Mammary epithelial cell (primary cell): ENCODE measurements at places on chromosomes 7 and 10.

DNA sequence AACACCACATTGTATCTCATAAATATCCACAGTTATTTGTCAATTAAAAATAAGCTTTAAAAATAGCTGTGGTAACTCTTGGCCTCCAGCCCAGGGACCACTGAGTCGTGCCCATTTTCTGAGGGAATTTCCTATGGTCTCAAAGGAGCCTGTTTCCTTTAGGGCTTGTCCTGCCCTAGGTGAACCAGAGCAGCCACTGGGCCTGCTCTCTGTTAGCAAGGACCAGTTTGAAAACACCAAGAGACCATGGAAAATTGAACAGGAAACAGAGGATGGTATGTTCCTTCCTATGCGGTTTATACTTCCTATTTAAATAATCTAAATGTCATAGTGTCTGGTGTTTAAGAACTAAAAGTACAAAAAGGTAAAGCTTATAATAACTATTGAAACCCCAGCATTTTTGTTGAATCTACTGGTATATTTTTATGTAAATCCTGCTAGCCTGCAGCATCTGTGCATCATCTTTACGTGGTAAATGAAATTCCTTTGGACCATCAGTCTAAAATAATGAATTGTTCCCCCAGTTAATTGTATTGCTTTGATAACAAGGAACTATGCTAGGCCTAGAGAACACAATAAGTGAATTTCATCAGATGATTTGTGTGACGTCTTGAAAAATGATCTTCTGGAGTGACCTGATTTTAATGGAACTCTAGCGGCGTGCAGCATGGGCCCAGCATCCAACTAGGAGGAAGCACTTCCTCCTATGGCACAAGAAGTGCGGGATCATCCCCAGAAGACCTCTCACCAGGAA lies 333.7 kb downstream of the GFRA1 start:
- DNase-seq, result no peak

DNA sequence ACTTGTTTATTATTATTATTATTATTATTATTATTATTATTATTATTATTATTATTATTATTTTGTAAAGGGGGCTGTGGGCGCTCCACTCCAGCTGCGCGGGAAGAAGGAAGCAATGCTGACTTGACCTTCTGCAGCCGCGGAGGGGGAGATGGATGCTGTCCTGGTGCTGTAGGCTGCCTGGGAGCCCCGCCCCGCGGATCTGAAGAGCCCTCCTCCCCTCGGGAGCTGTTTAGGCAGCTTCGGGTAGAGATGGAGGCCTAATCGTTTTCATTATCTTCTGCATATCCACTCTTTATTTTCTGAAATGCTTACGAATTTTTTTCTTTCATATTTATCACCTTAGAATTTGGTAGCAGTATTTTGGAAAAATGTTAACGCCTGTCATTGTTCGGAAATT lies 101.2 kb upstream of the KLF6 start:
- DNase-seq, result no peak

DNA sequence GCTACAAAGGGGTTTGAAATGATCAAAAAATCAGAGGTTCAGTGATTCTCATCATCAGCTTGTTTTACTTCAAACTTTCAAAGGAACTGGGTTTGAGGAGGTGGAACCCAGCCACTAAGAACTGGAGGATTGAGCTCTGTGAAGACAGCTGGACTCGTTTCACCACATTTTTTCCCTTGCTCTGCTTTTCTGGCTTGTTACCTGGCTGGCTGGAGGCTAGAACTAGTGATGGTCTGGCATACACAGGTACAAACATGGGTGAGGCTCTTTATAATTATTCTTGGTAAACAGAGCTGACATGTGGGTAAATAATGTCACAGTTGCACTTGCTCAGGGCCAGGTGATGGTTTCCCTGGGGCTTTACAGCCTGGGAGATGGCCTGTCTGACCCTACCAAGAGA lies 352.5 kb downstream of the FGFR2 start:
- DNase-seq, result no peak

- no peak for DNase-seq
Observed at GRCh38 chr7:85423209-85423895, 236.5 kb upstream of the SEMA3D start.

- DNase-seq, result no peak
Observed at GRCh38 chr7:116842371-116842770, 20.0 kb upstream of the CAPZA2 start.

DNA sequence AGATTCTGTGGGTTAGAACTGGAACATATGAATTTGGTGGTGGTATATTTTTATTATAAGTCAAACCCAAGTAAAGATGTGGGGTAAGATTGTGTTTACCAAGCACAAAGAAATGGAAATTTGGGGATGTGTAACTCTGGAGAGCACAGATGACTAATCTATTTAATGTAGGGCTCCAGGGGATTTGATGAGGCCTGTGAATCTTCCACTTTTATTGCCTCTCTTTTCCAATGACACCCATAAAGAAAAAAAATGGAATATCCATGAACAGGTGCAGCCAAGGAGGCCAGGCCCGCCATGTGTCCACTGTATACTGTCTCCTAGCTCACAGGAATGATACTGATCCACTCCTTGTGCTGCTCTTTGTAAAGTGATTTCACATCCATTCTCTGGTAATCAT lies 2.8 kb downstream of the SRGN start:
- DNase-seq, result peak; percentile 34

GRCh38 chr10:72034040-72034499 lies 54.3 kb downstream of the SPOCK2 start:
- no peak for DNase-seq

DNA sequence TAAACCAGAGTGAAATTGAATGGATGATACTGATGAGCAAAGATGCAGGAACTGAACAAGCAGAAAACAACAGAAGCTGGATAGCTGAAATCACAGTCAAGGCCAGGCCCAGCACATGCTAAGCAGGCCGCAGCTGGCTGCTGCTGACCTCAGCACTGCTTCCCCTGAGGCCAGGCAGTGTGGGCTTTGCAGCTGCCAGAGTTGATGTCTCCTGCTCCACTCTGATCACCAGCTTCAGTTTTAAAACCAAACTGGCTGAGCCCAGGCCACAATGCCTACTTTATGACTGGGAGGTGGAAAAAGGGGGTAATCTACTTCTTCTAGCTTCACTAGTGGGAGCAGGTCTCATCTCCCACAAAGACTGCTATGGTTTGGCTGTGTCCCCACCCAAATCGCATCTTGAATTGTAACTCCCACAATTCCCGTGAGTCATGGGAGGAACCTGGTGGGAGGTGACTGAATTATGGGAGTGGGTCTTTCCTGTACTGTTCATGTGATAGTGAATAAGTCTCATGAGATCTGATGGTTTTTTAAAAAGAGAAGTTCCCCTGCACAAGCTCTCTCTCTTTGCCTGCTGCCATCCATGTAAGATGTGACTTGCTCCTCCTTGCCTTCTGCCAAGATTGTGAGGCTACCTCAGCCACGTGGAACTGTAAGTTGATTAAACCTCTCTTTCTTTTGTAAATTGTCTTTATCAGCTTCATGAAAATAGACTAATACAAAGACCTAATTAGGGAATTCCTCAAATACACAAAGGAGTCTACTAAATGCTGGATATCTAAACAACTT lies 136.4 kb upstream of the ITGB1 start:
- DNase-seq, result no peak

DNA sequence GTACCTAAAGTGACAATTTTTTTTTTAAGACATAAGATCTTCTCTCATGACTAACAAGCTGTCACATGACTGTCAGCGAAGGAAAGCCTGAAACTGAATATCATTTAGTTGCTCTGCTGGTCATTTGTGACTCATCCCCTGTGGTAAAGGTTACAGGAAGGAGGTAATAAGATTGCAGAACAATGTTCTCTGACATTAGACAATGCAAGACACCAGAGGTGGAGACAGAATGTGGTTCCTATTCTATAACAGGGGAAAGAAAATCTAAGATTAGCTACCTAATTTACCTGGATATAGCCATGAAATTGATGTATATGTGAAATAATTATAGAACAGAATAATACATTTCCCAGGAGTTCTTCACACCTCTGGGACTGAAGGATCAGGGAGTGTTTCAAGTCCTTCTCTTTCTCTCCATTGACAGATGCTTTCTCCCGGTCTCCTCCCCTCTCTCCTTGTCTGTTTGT lies 47.7 kb downstream of the LRGUK start:
- peak; percentile 91 for DNase-seq

GRCh38 chr7:17586711-17587110 lies 288.3 kb downstream of the AHR start:
- DNase-seq, result no peak

DNA sequence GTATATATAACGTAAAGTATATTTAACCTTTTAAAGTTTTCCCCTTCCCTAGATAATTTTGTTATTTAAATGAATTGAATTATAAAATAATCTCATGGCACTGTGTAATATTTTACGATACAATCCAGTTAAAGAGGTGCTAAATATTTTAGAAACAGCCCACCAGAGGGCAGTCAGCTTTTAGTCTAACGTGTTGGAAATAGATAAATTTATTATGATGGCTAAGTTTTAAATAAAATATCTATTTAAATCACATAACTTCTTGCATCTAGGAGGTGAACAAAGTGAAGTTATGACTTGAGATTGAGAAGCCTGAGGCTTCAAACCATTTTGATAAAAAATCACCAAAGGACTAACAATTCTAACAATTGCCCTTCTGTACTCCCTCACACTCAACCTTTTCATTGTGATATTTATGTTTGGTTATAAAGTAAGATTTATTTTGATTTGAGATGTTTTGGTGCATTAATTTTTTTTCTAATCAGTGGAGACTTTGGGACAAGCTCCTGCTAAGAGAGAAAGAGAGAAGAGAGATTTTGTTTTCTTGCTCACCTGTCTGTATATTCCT lies 171.5 kb upstream of the SP4 start:
- peak; percentile 6 for DNase-seq

DNA sequence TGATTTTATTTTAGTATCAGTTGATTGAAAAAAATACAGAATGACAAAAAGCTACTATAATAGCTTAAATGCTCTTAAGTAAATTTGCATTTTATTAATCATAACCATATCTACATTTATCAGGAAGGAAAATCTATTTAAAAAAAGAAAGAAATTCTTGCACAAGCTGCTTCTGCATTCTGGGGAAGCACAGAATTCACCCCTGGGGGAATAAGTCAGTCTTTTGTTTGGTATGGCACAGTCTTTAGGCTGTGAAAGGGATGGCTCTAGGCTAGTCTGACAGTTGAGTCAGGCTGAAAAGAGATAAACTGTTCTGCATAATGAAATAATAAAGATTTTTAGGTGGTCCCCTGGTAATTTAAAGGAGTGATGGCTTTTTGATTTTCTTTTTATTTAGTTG lies 37.9 kb downstream of the HTR7 start:
- no peak for DNase-seq

DNA sequence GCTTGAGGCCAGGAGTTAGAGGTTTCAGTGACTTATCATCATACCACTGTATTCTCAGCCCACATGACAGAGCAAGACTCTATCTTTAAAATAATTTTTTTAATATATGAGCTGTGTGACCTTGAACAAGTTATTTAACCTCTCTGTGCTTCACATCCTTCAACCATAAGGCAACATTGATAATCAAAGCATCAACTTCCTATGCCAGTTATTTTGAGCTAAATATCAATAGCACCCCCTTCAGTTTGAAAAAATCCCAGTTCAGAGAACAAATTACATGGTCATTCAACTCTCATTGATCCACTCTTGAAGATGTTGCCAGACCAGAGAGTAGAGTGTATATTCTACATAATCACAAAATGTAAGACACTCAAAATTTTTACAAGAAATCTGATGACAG lies 53.0 kb downstream of the ASNS start:
- no peak for DNase-seq

- DNase-seq, result no peak
Observed at GRCh38 chr10:22893781-22894180, 34.1 kb upstream of the ARMC3 start.

- no peak for DNase-seq
Observed at GRCh38 chr7:152176797-152177196, 151.3 kb downstream of the GALNT11 start.

DNA sequence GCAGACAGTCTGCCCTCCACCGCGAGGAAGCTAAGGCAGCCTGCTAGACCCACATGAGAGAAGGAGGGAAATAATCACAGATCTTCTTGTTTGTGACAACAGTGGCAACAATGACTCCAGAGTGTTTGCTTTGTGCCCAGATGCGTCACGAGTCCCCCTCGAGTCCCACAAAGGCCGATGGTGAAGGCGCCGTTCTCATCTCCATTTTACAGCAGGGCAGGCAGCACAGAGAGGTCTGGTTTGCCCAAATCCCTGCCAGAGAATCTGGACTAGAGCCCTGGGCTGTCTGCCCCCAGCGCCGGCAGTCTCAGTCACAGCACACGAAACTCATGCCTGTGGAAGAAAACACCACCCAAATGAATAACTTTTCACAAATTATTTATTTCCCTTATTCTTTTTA lies 38.1 kb downstream of the KIAA1549 start:
- no peak for DNase-seq

DNA sequence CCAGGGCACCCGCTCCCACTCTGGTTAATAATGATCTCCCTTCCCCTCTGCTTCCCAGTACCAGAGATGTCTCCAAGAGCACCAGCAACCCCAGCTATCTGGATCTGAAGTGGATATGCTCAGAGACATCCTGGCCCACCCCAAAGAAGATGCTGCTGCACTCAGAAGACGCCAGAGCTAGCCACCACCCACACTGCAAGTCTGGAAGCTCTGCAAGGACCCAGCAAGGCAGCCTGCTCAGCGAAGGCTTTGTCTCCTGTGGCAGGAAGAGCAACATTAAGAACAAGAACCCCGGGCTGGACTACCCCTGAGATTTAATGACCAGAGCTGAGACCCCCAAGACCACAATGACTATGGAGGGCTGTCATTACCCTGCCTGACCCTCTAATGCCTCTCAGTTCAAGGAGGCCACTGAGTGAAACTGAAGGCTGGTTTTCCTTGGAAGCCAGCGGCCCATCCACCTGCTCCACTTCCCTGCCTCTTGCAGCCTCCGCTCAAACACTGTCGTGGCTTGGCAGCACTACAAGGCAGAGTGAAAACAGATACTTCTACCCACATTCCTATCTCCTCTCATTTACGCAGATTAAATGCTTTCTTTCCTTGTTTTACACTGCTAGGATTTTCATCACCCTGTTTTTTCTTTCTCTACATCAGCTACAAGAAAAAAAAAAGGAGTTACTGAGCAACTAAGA lies 202.2 kb downstream of the SNX10 start:
- DNase-seq, result no peak

GRCh38 chr10:69480068-69480412 lies 28.8 kb downstream of the TSPAN15 start:
- DNase-seq, result no peak

DNA sequence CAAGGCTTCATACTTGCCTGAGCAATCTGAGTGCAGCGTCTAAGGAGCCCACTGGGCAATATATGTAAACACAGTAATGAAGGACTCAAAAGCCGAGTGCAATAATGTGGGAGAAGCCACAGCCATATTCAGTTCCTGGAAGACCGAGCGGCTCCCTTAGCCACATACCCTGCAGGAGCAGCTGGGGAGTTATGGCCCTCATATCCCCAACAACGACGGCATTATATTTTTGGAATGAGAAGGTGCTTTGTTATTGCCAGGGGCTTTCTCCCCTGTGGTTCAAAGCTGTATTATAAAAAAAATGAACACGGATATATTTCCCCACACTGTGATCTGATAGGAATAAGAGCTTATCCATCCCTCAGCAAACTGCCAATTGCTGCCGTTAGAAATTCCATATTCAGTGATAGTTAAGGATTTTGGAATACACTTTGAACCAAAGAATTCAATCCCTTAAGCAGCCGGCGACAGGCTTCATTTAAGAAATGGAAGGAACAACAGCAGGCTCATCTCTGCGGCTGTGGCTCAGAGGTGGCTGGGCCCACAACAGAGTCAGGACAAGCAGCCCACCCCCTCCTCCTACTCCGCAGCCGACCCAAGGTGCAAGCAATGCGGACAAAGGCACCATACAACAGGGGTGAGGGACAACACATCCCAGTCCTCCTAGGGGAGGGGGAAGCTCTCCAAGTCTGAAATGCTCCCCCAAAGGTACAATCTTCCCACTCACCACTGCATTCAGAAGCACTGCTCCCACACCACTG lies 77.2 kb downstream of the TNS3 start:
- DNase-seq, result no peak
